ENCODE measurements at places on chromosomes 2 and 18. TPM values are rescaled to one million over a fixed set of nuclear protein-coding genes. Genes with fewer than 3 reads are reported as not detected.

LGALSL gene
- total RNA-seq: 15.0 TPM

TMEM169 gene
- total RNA-seq: 0.65 TPM

GALR1 gene
- not detected for total RNA-seq

BIN1 gene
- total RNA-seq: 39.7 TPM

RAB10 gene
- 94.6 TPM for total RNA-seq

SCYGR4 gene
- not detected for total RNA-seq

ALK gene
- total RNA-seq: not detected

G6PC2 gene
- total RNA-seq: not detected

KRTCAP3 gene
- total RNA-seq: not detected

IL36RN gene
- total RNA-seq: not detected

CRYGD gene
- total RNA-seq: not detected

ARL4C gene
- total RNA-seq: 5.6 TPM

RPRM gene
- not detected for total RNA-seq

CARF gene
- total RNA-seq: 3.7 TPM

ANKRD62 gene
- total RNA-seq: not detected

UGT1A4 gene
- not detected for total RNA-seq

HOXD1 gene
- total RNA-seq: not detected

MRPS5 gene
- total RNA-seq: 39.2 TPM

MARCO gene
- not detected for total RNA-seq

VAMP5 gene
- total RNA-seq: 30.6 TPM

PJVK gene
- total RNA-seq: 6.5 TPM

LBX2 gene
- total RNA-seq: 2.1 TPM

TNS1 gene
- total RNA-seq: 79.7 TPM

C2orf81 gene
- 0.49 TPM for total RNA-seq

RNF144A gene
- 1.9 TPM for total RNA-seq

ZBTB7C gene
- total RNA-seq: not detected

AFF3 gene
- total RNA-seq: 0.32 TPM

C2orf76 gene
- 27.4 TPM for total RNA-seq

B3GNT7 gene
- total RNA-seq: not detected

MRO gene
- total RNA-seq: 3.1 TPM

ARHGEF4 gene
- total RNA-seq: 4.9 TPM

PNPT1 gene
- 14.1 TPM for total RNA-seq

FBXO36 gene
- total RNA-seq: 1.8 TPM

SLC4A3 gene
- 6.3 TPM for total RNA-seq

ATP6V1C2 gene
- total RNA-seq: not detected

SALL3 gene
- 2.2 TPM for total RNA-seq

GCA gene
- 9.9 TPM for total RNA-seq

KCNG3 gene
- total RNA-seq: not detected

RBM44 gene
- not detected for total RNA-seq

ESPNL gene
- 0.16 TPM for total RNA-seq

MERTK gene
- total RNA-seq: 1.1 TPM

LINC00305 gene
- not detected for total RNA-seq

SLC8A1 gene
- 6.5 TPM for total RNA-seq

CXCR4 gene
- 3.2 TPM for total RNA-seq

GIGYF2 gene
- 48.4 TPM for total RNA-seq

LDLRAD4 gene
- total RNA-seq: not detected

POTEE gene
- not detected for total RNA-seq

HOXD12 gene
- not detected for total RNA-seq

TMEM178A gene
- total RNA-seq: 5.7 TPM

Measured in cardiac atrium fibroblast (primary cell).